ENCODE measurements at places on chromosomes 4 and X.

DNA sequence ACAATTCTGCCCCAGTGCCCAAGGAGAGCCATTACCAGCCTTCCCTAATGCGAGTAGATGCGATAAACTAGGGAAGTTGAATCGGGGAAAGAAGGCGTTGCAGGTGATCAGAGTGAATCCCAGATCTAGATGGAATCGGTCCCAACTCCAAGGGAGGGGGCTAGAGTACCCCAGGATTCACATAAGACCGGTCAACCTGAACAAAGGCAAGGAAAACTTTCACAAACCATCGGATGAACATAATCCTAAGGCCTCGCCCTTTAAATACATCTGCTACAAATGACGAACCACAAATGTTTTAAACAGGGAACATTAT lies 11.2 kb upstream of the ZCCHC13 start:
- DNase-seq: no peak

DNA sequence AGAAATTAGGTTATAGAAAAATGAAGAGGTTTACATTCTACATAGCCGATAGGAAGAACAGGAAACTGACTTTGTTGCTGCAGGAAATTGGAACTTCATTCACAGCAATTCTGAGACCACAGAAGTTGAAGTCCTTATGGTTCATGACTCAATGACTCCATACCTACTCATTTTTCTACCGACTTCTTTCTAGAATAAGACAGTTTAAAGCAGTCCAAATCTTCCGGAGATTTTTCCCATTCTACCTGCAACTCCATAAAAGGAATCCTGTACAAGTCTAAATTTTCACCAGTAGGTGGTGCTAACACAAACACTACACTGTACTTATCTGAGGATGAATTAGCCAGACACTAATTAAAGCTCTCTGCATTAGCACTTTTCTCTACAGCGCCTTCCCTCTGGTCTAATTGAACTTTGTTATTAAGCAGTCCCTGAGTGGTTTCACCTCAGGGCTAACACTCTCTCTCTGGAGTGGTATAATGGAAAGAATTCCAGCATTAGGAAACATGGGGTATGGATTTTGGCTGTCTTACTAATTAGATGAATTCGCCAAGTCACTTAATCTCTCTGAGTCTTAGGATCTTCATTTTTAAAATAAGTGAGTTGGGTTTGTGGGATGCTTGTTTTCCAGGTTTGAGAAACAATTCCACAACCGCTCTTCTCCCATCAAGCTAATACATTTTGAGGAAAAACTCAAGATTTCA lies 167.9 kb downstream of the SMIM20 start:
- DNase-seq: no peak

- DNase-seq: no peak
Measured at GRCh38 chr4:161254375-161254774, 909.4 kb downstream of the FSTL5 start.

DNA sequence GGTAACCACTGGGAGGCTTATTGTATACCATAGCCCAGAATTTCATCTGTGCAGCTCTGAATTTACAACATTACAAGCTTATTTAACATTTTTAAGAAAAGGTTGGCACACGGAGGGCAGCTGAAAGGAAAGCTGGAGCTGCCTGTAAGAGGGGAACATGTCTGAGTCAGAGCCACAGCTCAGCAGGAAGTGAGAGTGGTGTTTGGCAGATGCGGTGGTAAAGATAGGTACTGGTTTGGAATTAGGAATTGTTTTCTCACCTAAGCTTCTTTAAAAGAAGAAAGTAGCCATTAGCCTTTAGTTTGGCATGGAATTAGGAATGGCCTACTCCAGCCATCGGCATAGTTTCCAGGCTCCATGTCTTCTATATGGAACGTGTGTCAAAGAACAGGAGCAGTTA lies 172.5 kb upstream of the ANXA3 start:
- no peak for DNase-seq

- DNase-seq: no peak
Measured at GRCh38 chr4:7183161-7183560, 9.2 kb upstream of the SORCS2 start.

DNA sequence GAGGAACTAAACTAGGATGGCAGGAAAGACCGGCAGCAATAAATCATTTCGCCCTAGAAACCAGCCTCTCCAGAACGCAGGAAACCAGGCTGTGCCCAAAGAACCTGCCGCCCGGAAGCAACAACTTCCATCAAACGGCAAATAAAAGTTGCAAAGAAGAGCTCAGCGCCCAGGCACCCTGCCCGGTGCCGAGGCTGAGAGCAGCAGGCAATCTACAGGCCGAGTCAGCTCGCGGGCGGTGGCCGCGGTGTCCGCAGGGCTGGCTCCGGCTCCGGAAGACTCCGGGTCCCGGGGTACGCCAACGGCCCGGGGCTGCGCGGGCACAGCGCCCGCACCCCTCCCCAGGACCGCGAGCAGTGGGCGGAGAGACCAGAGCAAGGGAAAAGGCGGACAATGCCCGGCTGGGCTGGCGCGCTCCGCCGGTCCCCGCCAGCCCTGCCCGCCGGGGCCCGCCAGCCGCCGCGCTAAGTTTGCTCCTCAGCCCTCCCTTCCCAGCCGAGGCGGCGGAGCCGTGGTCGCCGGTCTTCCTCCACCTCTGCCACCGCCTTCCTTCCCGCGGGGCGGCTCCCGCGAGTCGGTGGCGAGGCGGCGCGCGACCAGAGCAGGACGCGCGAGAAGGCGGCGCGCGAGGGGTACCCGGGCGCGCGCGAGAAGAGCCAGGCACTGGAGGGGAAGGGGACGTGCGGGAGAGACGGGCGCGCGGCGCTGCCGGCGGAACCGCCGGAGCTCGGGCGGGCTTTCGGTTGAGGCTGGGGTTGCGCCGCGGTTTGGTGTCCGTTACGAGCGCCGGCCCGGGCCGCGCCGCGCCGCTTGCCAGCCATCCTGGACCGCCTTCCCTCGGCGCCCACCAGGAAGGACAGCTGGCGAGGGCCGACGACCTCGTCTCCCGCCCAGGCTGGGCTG lies 733 bp downstream of the FRYL start:
- no peak for DNase-seq

DNA sequence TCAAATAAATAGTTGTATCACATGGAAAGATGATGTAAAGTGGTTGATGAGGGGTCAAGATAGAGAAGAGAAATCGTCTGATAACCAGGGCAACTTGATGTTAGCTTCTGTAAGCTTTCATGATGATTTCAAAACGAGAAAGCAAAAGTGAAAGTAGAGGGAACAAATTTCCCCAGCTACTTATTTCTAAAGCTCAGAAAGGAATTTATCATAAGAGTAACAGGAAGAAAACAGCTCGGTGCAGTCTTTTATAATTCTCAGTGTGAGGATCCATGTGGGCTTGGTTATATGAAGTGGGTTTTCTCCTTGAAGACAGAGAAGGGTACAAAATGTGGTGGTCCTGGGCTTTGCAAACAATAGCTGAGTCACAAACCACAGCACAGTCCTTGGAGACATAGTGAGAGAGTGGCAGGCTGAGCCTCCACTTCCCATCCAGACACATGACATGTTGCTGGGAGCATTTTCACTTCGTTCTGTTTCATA lies 32.1 kb upstream of the GLRA2 start:
- DNase-seq: no peak

- DNase-seq: no peak
Measured at GRCh38 chr4:115249808-115250207, 136.4 kb upstream of the NDST4 start.

DNA sequence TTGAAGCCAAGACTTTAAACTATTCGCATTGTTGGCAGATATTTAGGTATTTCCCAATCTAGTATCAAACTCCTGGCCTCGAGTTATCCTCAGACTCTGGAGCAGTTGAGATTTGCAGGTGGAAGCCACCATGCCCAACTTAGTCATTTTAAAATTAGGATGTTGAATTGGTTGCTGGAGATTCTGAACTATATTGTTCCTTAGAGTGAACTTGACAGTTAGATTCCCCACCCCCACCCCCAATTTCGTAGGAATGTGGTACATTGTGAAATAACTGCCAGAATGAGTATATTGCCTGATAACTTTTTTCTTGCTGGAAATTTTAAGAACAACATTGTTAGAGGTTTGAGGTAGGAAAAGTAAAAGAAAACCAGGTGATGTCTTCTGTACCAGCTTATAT lies 2.3 kb downstream of the NOCT start:
- DNase-seq: no peak

GRCh38 chrX:53116101-53116500 lies 22.2 kb downstream of the KANTR start:
- DNase-seq: no peak

GRCh38 chrX:97692575-97692974 lies 808.9 kb downstream of the RPA4 start:
- DNase-seq: no peak

- DNase-seq: no peak
Measured at GRCh38 chr4:85815796-85816459, 341.0 kb downstream of the ARHGAP24 start.

- DNase-seq: no peak
Measured at GRCh38 chr4:155474758-155475157, 98.0 kb upstream of the MAP9 start.

DNA sequence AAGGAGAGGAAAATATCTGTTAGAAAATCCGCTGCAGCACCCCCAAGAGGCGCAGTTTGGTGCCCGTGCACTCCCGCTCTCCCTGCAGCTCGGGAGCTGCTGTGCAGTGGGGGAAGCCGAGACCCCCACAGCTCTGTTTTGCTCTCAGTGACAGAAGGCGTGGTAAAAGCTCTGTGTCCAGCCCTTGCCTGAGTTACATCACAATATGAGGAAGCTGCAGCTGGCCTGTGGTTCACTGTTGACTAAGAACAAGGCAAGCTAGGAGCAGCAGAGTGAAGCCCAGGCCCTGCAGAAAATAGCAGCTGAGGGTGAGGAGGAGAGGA lies 88.5 kb upstream of the ADRA2C start:
- no peak for DNase-seq

- no peak for DNase-seq
Measured at GRCh38 chr4:15758294-15758693, 19.8 kb upstream of the CD38 start.

- no peak for DNase-seq
Measured at GRCh38 chr4:6965329-6965728, 55.7 kb downstream of the TBC1D14 start.

DNA sequence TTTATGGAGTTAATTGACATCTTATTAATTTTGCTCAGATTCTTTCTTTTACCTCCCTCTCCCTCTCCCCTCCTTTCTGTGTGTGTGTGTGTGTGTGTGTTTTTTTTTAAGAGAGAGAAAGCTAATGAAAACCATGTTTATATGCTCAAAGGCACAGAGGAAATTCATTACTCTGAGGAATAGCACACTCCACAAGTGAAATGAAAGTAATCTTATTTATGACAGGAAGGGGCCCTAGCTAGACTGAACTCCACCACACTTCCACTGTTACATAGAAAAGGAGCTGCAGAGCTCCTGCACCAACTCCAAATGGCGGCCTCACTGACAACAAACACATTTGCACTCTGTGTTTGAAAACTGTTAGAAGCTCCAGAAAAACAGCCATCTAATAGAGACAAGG lies 150.6 kb downstream of the RASL11B start:
- DNase-seq: no peak

- DNase-seq: no peak
Measured at GRCh38 chrX:68823413-68824151, 5.2 kb upstream of the EFNB1 start.

- DNase-seq: no peak
Measured at GRCh38 chr4:16852644-16853043, 45.8 kb downstream of the LDB2 start.

DNA sequence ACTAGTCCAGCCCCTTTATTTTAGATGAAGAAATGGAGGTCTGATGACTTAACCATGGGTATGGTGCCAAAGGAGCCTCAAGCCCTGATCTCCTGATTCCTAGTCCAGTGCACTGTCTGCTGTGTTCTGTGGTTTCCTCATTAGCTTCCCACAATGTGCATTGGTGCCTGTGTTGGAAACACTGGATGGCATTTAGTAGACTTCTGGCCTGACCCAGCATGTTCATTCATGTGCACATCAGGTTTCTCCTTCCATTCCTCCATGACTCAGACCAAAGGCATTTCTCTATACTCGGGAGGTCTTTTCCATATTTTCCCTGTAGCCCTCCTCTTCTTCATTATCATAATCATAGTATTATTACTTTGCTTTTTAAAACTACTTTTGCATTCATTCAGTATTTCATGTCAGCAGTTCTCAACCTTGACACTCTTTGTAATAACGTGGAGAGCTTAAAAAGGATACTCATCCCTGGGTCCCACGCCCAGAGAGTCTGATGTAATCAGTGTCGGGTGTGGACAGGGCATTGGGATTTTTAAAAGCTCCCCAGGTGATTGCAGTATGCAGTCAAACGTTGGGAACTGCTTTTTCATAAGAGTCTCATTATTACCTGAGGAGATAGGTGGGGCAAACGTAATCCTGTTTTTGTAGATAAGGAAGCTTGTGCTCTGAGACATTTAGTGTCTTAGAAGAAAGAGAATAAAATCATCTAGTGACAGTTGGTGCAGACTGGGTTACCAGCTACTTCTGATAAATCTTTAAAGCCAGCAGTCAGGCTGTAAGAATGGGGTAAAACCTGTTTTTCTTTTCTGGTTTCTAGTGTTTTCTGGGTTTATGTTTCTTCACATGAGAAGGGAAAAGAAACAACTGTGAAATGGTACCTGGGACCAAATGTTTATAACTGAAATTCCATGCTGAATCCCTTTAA lies 40.9 kb upstream of the XK start:
- DNase-seq: no peak

DNA sequence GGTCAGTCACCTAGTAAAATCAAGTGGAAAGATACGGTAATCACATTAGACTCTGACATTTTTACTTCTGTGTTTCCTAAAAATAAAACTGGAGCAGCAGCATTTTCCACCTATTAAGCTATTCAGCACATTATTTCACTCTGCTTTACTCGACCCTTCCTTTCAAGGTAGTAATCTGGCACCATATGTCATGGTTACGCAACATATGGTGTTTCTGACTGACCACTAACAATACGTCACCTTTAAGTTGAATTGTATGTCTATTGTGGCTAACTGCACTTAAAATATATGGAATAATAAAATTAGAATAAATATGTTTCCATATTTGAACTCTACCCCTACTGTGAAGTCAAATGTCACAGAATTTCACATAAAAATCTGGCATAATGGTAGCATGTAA lies 168.8 kb downstream of the CDS1 start:
- no peak for DNase-seq

DNA sequence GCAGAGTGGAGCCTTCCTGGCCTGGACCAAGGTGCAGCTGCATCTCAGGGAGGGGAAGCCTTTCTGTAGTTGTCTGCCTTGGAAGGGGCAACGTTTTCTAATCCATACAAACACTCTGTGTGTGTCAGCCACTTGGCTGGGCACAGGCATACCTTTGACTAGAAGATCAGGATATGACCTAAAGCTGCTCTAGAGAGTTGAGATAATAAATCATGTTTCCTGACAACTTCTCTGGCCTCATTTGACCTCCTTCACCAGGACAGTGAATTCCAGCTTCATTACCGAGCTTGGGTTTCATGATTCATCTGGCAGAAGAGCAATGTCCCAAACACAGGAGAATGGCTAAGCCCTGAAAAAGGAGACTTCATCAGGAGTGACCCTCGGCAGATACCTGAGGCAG lies 89.6 kb upstream of the KIT start:
- no peak for DNase-seq

- no peak for DNase-seq
Measured at GRCh38 chr4:1479454-1479853, 73.2 kb upstream of the NKX1-1 start.

DNA sequence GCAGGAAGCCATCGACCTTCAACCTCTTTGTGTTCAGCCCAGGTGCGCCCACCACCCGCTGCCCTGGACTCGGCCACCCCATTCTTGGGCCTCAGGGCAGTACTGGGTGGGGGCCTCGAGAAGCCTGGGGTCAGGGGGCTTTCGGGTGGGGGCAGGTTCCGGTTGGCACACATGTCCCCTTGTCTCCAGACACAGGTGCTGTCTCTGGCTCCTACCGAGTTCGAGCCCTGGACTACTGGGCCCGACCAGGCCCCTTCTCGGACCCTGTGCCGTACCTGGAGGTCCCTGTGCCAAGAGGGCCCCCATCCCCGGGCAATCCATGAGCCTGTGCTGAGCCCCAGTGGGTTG lies 7.4 kb upstream of the FGFRL1 start:
- DNase-seq: no peak

All from kidney epithelial cell (primary cell).